ENCODE measurements at places on chromosomes 16 and 17.

DNA sequence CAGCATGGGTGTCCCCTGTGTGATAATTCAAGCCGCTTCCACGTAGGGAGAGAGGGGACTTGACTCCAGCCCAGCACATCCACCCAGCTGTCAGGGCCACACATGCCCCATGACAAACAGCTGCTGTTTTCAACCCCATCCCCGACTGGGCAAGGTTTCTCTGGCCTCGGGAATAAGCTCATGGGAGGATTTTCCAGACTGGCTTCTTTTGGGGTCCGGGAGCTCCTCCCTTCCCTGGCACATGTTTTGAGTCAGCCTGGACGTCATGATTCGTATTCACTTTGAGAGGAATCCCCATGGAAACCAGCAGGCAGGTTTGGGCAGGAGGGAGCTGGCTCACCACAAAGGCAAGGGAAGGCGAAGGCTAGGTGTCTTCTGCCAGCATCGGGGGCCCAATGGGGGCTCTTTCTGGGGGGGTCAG lies 156.4 kb downstream of the CMIP start:
- DNase-seq, result peak; percentile 56

- no peak for DNase-seq
Observed at GRCh38 chr17:55278173-55278961, 13.6 kb downstream of the HLF start.

DNA sequence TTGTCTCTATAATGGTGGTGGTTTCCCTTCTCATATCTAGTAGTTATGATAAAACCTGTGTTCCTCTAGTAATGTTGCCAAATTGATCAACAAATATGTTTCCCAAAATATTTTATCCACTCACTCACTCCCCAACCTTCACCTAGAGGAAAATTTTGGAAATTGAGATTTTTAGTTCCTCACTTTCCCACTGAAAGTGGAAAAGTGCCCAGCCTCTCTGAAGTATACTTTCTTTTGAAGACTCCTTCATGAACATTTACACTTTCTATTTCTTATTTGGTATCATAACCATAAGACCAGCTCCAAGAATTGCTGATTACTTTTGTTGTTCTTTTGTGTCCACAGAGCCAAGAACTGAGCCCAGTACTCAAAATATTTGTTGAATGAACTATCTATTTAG lies 5.1 kb upstream of the CENPV start:
- DNase-seq, result no peak

- DNase-seq, result no peak
Observed at GRCh38 chr16:2372684-2373083, 32.2 kb upstream of the ABCA3 start.

GRCh38 chr17:19372866-19373504 lies 5.3 kb upstream of the MAPK7 start:
- no peak for DNase-seq

DNA sequence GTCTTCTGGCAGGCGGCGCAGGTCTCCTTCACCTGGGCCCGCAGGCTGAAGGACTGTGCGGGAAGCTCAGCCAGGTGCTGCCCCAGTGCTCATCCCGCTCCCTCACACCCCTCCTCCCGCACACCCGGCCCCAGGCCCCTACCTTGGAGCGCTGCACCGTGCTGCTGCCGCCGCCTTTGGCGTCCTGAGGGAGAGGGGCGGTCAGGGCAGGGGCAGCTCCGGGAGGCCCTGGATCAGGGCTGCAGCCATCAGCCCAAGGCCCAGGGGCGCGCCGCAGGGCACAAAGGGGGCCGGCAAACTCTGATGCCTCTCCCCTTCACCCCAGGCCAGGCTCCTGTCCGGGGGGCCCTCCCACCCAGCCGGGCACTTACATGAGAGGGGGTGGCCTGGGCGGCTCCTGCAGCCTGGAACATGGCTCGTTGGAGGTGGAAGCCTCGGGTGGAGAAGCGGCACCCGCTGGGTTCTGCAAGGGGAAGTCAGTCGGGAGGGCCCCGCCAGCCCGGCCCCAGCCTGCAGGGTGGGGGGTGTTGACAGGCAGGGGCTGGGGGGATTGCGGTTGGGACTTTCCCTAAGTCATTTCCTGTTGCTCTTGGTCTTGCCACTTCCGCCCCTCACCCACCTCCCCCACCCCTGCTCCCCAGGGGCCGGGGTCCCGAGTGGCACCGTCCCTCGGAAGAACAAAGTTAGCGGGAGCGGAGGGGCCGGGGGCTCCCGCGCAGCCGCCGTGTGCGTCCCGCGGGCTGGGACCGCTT lies 863 bp downstream of the LIMD2 start:
- DNase-seq, result peak; percentile 71

GRCh38 chr17:63919311-63919723 lies 678 bp upstream of the GH1 start:
- peak; percentile 75 for DNase-seq

DNA sequence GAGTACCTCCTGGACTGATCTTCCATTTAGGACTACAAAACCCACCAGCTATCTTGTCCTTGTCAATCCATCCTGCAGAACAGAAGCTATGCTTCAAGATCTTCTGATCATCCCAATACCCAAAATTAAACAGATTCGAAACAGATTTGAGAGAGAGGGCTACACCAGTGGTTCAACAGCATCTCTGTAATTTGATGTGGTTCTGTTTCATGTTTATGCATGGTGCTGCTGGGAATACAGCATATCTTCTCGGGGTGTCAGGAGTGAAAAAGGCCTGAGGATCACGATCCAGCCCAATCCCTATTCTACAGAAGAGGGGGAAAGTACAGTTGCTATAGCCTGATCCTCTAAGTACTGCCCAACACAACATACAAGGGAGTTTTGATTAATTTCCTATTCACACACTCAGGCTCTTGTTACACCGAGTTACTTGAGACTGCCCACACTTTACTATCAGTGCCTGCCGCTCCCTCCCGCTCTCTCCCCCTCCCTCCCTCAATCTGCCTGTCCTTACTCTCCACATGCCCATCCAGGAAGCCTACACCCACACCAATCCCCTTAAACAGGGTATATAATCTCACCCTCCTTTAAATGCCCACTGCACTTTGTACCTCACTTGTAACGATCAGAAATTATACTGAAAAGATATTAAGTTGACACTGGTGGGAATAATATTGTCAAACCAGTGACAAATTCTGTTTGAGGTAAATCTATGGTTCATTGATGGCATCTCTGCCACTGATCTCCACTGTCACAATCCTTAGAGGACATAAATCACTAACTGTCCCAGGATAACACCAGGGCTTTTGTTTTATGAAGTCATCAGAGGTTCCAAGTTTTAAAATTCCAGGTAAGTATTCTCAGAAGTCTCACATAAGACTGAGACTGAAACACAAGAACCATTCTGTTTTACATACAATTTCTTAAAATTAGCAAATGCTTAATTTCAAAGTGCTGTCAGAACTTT lies 89.3 kb upstream of the PLEKHM1 start:
- no peak for DNase-seq

DNA sequence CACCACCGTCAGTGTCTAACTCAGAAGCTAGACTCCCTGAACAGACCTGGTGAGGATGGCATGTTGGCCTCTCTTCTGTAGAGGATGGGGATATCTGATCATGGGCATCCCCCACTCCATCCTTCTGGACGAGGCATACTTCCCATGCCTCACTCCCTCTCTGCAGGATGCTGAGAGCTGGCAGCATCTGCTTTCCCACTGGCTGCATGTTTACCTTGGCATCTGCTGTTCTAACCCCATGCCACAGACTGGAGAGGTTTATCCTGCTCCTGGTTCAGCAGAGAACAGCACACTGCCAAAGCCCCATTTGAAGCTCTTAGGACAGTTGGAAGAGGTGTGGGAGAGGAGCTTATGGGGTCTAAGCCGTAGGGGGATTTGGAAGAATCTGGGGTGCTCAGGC lies 46.0 kb downstream of the YPEL2 start:
- no peak for DNase-seq

- peak; percentile 7 for DNase-seq
Observed at GRCh38 chr17:79939755-79940458, 95.8 kb downstream of the TBC1D16 start.

DNA sequence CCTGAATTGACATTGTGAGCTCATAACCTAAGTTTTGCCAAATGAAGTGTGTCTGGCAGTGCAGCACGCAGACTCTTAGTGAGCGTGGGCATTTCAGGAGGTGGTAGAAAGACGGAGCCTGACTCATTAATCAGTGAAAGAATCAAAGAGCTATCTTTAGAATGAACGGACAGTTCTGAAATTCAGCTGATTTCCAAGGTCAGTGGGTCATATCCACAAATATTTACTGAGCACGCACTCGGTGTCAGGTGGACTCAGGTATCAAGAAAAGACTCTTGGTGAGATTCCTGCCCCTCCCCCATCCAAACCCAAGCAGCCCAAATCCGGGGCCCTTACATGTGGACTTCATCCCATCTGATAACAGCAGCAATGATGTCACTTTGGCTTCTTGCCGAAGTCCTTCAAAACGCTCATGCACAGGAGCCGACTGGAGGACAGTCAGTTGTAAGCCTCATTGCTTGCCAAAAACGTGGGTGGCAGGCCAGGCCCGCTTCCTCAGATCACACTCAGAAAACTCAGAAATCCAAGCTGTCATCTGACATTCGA lies 185.8 kb downstream of the HS3ST3A1 start:
- DNase-seq, result no peak

GRCh38 chr17:68029512-68030215 lies 5.9 kb upstream of the KPNA2 start:
- no peak for DNase-seq

DNA sequence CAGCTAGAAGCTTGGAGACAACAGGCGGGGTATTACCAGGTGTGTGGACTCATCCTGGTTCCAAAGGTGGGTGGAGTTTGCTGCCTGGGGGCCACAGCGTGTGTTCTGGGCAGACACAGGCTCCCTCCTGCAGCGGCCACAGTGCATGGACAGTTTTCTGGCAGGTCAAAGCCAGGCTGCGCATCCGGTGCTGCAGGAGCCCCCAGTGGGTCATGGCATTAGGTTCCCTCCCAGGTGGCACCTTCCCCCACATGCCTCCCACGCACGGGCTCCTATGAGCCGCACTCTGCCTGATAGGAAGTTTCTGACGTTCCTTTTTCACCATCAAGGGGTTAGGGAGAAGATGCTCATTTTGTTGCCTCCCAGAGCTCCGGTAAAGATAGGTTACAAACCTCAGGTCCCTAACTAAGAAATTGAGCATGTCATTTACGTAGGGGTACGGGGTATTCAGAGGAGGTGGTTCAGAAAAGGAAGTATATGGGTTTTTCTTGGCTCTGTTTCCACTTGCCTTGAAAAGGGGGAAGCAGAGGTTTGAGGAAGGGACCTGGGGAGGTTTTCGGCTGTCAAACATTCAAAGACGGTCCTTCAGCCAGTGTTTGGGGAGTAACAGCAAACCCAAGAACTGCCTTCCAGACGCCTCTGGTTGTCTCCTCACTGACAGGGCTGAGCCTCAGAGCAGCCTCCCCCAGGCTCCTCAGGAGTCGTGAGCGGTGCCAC lies 32.7 kb upstream of the NAT9 start:
- no peak for DNase-seq

DNA sequence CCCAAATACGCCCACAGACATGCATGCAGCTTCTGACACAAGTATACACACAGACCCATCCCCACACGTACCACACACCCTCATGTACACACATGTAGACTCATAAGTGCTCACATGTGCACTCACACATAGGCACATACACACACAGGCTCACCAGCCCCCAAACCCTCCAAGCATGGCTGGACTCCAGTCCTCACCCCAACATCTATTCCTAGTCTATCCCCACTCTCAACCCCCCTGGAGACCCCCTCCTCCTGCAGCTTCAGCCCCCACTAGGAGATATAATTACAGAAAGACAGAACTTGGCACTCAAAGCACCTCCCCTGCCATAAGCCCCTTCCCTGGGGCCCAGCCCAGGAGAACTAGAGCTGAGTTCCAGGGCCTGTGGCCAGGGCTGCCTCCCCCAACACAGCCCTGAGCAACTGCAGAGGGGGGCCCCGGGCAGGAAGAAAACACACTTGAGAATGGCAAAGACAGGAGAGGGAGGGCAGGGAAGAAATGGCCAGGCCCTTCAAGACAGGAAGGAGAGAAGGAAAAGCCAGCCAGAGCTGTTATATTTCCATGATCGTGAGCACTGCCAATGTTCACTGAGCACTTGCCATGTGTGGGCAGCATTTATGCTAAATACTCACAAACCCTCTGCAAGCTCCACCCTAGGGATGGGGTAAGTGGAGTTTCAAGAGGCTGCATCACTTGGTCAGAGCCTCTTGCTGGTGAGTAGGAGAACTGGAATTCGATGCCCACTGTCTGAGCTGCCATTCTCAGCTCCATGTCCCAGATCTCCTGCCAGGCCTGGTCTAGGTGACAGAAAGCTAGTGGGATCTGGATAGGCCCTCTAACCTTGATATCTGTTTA lies 224.5 kb downstream of the ZNF423 start:
- DNase-seq, result peak; percentile 18

GRCh38 chr16:4723071-4723767 lies 10.9 kb downstream of the ANKS3 start:
- DNase-seq, result no peak

- DNase-seq, result peak; percentile 86
Observed at GRCh38 chr17:73320601-73321264, 8.9 kb upstream of the CDC42EP4 start.

DNA sequence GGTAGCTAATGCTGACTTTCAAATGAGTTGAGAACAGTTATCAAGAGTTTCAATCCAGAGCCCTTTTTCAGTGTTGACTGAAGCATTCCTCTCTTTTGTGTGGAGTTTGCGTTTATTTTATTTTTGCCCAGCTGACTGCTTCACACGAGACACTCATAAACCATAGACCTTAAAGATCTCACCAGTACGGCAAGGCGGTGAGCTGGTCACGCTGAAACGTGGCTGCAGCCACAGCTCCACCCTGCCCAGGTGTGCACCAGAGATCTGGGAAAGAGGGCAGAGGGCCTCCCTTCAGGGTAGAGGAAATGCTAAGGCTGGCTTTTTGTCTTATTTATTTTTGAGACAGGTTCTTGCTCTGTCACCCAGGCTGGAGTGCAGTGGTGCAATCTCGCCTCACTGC lies 112.2 kb downstream of the AATF start:
- no peak for DNase-seq

- DNase-seq, result no peak
Observed at GRCh38 chr16:47983999-47984580, 171.7 kb downstream of the ABCC12 start.

GRCh38 chr16:23182679-23183542 lies at the start of gene SCNN1G:
SCNN1G (plus strand) TSS chr16:23182745; CDS start chr16:23186272, 3,527 bp downstream.
- DNase-seq, result peak; percentile 63

DNA sequence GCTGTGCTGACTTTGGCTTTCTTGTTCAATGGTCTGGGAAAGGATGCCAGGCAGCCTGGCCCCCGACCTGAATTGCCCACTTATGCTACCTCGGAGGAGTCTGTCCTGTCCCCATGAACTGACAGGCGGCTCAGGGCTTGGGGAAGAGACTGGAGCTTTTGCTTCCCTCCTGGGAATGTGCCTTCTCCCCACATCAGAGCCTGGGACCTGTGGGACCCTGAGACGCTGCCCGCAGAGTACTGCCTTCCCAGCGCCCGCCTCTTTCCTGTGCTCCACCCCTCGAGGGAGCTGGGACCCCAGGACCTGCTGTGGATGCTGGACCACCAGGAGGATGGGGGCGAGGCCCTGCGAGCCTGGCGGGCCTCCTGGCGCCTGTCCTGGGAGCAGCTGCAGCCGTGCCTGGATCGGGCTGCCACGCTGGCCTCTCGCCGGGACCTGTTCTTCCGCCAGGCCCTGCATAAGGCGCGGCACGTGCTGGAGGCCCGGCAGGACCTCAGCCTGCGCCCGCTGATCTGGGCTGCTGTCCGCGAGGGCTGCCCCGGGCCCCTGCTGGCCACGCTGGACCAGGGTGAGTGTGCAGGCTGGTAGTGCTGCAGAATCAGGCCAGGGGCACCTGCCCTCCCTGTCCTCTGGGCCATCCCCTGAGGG lies 18.5 kb downstream of the FCSK start:
- no peak for DNase-seq
